Fibroblast of the conjunctiva (primary cell): ENCODE measurements at places on chromosomes 1 and 21.

DNA sequence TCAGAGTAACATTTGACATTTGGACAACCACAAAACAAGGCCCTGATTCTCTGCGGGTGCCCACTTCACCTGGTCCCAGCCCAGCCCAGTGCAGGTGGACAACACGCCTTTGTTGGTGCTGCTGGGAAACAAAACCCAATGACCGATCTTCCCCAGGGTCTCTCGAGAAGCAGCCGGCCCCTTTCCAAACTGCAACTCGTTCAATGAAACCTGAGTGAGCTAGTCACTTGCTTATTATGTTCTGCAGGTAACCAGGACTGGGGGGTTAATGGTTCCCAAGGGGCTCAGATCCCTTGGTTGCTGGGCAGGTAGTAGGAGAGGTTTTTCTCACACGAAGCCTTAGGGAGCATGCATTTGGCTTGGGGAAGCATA is 42.9 kb downstream of the ABCG1 start:
- no peak for DNase-seq

DNA sequence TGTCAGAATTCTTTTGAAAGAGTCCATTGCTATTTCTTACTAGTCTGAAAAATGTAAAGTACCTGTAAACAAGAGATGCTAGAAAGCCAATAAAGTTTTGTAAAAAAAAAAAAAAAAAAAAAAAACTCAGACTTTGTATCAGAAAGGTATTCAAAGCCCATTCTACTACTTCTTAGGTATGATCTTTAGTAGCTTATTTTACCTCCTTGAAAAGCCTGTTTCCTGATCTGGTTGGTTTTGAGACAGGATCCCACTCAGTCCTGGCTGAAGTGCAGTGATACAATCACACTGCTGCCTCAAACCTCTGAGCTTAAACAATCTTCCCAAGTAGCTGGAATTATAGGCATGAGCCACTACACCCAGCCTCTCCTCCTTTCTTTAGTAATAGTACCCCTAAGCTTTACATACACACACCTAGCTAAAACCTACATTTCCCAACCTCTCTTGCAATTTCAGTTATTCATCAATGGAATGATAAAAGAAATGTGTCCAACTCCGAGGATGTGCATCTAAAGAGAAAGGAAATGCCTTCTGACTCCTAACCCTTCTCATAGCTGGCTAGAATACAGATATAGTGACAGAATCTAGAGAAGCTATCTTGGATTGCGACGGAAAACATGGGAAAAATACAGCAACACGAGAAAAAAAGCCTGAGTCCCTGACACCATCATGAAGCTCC is 30.6 kb downstream of the EPS15 start:
- DNase-seq, result no peak

- no peak for DNase-seq
Observed at GRCh38 chr1:207670997-207671396, 26.1 kb downstream of the CR1L start.

GRCh38 chr1:179146476-179146875 is 64.6 kb downstream of the TOR3A start:
- DNase-seq, result no peak

- DNase-seq, result no peak
Observed at GRCh38 chr1:248810000-248810726, 15.6 kb downstream of the SH3BP5L start.

GRCh38 chr21:44519346-44520325 is 20.4 kb downstream of the KRTAP10-1 start:
- DNase-seq, result no peak

DNA sequence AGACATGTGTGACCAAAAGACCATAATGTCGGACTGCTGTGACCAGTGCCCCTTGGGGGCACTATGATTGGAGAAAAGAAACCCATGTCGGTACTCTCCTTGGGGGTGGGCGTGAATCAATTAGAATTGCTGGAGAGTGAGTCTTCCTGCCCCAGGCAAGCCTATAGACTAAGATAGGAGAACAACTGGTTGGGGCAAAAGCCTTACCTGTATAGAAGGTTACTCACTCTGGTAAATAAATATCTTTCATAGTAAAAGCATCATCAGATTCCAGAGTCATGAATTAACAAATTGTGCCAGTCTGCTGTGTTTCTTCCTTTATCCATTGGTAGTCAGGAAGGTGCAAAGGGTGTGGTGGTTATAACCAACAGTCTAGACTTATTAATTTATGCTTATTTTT is 2.9 kb upstream of the PTGFRN start:
- DNase-seq, result no peak

GRCh38 chr1:97351846-97352245 is 569.0 kb downstream of the DPYD start:
- DNase-seq, result no peak

- no peak for DNase-seq
Observed at GRCh38 chr1:225928186-225929175, 4.4 kb upstream of the PYCR2 start.

DNA sequence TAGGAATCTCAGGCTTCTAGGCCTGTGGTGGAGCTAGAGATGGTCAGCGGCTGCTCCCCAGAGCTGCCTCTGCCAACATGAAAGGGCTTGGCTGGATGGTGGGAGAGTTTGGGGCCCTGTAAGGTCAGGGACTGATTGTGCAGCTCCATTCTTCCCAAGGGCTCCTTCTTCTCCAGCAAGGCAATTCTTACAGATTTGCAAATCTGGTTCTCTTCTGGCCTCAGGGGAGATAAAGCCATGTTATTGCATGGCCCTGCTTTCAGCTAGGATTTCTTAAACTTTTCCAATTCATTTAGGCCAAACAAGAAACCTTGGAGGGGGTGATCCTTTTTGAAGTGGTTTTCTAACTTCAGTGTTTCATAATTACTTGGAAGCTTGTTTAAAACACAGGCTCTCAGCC is 213.4 kb downstream of the PRDM2 start:
- DNase-seq, result no peak

GRCh38 chr1:3373175-3373574 is 81.3 kb upstream of the ARHGEF16 start:
- DNase-seq, result no peak

GRCh38 chr21:18840239-18840638 is 436.7 kb upstream of the TMPRSS15 start:
- no peak for DNase-seq

DNA sequence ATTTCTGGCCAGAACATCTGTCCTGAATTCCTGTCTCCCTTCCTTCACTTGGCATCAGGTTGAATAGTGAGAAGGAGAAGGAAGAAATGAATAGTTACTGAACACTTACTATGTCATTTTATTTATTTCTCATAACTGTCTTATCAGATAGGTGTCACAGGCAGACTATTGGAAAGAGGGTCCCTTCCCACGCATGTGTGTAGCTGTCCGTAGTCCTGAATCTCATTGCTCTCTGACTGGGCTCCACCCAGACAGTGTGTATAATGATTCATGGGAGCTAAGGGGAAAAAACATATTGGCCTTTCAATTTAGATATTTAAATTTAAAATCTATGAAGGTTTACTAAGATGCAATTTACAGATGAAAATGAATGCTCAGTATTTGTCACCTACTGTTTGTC is 86.1 kb downstream of the OMA1 start:
- DNase-seq, result no peak

DNA sequence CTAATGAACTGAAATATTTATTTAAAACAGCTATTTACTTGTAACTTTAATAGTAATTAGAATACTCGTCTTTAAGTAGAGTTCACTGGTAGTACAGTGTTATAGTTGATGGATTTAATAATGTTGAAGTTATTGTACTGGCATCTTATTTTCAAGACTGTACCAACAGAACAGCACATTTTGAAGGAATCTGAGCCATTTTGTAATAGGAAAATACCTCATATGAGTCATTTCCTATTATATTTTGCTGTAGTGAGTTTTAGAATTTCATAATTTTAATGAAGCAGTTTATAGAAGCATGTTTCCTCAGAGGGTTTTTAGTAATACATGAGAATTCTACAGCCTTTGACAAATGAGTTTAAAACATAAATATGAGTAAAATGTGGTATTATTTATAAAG is 258.3 kb downstream of the OLFM3 start:
- peak; percentile 20 for DNase-seq

DNA sequence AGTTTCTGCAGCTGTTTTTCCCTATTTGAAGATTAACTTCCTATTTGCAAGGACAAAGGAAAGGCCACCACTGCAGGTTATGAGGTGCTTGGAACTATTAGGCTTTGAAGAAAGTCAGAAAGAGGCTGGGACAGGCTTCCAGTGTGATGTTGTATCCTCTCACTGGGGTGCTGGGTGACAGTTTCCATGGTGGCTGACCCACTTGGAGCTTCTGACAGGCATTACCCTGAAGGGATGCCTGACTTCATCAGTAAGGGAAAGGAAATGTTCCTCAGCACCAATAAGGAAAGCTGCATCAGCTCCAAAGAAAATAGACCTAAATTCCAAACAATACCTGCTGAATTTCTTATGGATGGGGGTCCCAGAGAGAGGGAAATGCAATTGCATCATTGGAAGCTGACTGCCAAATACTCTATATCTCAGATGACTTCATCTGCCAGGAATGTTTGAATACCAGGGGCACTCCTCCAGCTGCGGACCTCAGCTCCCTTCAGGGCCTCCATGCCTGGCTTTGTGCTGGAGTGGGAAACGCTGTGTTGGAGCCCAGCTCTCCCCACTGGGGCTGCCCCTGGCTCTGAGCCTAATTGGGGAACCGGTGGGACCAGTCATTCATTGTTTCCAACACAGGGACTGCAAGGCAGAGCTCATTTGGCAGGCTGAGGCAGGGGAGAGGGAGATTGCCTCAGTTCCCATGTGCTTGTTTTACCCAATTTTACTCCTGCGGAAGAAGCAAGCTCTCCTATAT is 76.6 kb downstream of the RGL1 start:
- DNase-seq, result peak; percentile 59

DNA sequence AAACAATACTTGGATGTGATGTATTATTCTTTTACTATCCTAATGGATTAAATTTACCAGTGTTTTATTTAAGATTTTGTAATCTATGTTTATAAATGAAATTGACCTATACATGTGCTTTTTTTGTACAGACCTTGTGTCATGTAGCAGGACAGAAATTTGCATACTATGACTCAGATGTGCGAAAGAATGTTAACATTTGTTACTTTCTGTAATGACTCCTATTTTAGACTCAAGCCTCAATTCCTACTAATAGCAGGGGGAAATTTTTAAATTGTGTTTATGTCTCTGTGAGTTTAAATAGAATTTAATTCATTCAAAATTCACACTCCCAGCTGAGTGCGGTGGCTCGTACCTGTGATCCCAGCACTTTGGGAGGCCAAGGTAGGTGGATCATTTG is 21.8 kb upstream of the RIMKLA start:
- DNase-seq, result no peak

DNA sequence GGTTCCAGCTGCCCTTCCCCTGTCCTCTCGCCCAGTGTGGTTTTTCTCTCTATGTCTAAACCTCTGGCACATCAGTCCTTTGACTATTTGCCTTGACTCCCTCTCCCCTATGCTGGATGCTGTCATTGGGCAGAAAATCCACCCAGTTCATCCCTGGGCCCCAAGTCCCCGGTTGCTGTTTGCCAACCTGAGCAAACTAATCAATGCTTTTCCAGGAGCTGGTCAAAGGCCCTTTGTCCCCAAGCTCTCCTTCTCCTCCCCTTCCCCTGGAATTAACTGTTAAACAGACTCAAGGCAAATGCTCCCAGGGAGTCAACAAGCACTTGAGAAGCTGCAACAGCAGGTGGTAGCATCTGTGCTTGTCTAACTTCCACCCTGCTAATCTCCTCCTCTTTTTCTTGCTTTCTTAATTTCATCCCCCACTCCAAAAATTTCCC is 102.7 kb downstream of the LMX1A start:
- DNase-seq, result no peak

DNA sequence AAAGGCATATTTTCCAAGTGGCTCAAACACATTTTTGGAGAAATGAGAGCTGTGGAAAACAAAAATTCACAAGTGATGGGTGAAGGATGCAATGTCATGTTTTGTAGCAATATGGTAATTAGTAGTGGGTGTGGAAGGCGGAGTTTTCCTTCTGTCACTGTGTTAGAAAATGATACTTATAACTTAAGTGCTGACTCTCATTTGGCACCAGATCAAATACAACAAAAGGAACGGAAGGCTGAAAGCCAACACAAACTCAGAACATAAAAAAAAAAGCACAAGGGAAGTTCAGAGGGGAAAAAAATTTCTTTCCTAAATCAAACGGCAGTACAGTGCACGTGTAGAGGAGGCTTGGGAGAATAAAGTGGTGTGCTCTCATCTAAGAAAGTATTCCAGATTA is at the start of gene TNFSF18:
Gene TNFSF18 (minus strand): TSS at position 77 of the 400 bp plus-strand sequence. CDS start 45 bp downstream, at position 32.
- peak; percentile 44 for DNase-seq

GRCh38 chr1:13763991-13764390 is 64.0 kb downstream of the PRDM2 start:
- no peak for DNase-seq

GRCh38 chr1:235919833-235920441 is 53.2 kb upstream of the LYST start:
- peak; percentile 73 for DNase-seq

GRCh38 chr1:183734543-183735036 is 70.3 kb upstream of the RGL1 start:
- DNase-seq, result no peak
